ENCODE measurements at places on chromosomes 1 and 21.

GRCh38 chr1:200040481-200041138 is 13.1 kb downstream of the NR5A2 start:
- peak; percentile 32 for DNase-seq

DNA sequence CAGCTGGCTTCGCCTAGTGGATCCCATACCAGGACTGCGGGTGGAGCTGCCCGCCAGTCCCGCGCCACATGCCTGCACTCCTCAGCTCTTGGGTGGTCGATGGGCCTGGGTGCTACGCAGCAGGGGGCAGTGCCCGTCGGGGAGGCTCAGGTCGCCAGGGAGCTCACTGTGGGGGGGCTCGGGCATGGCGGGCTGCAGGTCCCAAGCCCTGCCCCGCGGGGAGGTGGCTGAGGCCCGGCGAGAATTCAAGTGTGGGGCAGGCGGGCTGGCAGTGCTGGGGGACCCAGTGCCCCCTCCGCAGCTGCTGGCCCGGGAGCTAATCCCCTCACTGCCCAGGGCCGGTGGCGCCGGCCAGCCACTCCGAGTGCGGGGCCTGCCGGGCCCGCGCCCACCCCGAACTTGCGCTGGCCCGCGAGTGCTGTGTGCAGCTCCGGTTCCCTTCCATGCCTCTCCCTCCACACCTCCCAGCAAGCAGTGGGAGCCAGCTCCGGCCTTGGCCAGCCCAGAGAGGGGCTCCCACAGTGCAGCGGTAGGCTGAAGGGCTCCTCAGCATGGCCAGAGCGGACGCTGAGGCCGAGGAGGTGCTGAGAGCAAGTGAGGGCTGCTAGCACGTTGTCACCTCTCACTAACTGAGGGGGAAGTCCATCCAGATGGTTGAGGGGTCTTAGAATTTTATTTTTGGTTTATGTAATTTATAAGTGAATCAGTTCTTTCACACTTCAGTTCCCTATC is 85.2 kb upstream of the HMCN1 start:
- DNase-seq: no peak

DNA sequence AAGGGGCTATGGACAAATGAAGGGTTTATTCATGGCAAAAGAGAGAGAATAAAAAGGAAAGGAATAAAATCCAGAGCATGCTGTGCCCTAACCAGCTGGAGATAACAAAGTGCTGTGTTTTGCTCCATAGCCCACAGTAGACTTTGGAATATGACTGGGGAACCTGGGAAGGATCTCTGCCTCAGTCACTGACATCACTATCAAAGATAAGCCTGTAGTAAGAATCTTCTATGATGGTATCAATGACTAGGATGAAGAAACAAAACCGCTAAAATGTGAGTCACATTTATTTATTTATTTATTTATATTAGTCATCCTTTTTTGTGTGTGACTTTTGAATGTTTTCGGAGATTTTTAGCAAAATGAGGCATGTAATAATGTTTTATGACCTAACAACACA is 56.3 kb downstream of the NVL start:
- DNase-seq: no peak

DNA sequence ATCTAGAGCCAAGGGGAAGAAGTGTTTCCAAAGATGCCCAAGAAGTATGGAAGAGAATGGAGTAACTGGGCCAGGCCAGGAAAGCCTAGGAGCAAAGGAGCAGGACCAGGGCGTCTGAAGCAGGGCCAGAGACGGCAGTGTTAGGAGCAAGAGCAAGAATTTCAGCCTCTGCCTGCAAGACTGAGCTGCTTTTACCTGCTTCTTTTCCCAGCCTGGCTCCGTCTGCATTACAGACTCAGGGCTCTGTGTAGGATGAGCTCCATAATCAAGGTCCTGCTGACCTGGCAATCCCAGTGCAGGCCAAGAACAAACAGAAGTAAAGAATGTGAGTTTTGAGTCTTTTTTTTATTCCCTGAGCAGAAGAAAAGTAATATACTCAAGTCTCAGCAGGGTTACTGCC is 10.1 kb downstream of the FMO1 start:
- DNase-seq: no peak

GRCh38 chr1:207605444-207606361 is 39.2 kb upstream of the CR1L start:
- DNase-seq: no peak

DNA sequence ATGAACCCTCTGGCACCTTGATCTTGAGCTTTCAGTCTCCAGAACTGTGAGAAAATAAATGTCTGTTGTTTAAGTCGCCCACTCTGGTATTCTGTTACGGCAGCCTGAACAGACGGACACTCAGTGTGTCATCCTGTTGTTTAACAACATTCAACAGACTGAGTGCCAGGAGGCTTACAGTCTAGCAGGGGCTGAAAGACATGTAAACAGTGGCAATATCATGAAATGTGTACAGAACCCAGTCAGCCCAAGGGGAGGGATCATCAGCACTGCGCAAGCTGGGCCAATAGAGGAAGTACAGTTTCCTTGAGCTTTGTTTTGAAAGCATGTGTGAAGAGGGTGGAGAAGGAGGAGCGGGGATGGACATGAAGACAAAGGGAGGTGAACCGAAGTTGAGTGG is 13.6 kb downstream of the DIP2A start:
- DNase-seq: no peak

Measured in neuronal stem cell (in vitro differentiated cells).